ENCODE measurements at places on chromosomes 5 and 9.

- DNase-seq: no peak
Measured at GRCh38 chr9:14660721-14661120, 32.5 kb downstream of the ZDHHC21 start.

GRCh38 chr5:51652980-51653379 lies 269.7 kb downstream of the ISL1 start:
- no peak for DNase-seq

GRCh38 chr5:43301653-43302091 lies 11.5 kb downstream of the HMGCS1 start:
- no peak for DNase-seq

GRCh38 chr5:151074557-151074956 lies 6.3 kb downstream of the TNIP1 start:
- no peak for DNase-seq

- DNase-seq: no peak
Measured at GRCh38 chr9:114384836-114385396, 2.9 kb downstream of the AKNA start.
